ENCODE measurements at places on chromosomes 5 and 9.

- no peak for DNase-seq
Measured at GRCh38 chr5:55929020-55929799, 65.6 kb downstream of the IL6ST start.

DNA sequence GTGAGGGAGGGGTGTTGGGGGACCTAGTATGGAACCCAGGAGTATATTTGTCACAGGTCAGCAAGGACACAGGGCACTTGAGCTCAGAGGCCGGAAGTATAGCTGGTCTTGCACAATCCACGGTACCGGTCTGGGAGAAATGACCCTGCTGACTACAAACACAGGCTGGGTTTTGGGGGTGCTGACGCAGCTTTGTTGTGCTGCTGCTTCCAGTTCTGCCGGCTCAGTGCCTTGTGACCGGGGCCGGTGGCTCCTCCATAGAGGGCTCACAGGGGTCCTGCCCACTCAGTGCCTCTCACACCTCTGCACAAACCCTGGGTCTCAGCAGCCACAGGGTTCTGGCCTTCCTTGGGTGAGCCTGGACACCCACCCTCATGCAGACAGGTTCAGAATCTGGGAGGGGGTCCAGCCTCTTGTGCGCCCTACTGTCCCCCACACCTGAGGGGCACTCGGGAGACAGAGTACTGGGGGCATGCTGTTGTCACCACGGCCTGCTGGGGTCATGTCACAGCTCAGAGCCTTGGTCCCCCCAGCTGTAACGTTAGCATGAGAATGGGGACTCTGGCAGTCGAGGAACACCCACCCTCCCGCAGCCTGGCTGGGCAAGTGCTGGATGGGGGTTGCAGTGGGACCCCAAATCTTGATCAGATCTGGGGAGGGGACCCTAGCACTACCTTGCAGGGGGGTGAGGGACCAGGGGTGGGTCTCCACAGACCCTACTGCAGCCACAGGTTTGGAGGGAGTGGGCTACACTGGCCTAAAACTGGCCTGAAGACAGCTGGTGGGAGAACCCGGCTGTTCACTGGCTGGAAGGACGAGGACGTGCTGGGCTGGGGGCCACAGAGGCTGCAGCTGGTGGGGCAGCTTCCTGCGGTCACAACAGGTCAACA lies 17.7 kb downstream of the NINJ1 start:
- no peak for DNase-seq

- no peak for DNase-seq
Measured at GRCh38 chr5:173298213-173298926, 29.8 kb downstream of the STC2 start.

GRCh38 chr5:16135506-16135905 lies 44.1 kb downstream of the MARCHF11 start:
- no peak for DNase-seq

DNA sequence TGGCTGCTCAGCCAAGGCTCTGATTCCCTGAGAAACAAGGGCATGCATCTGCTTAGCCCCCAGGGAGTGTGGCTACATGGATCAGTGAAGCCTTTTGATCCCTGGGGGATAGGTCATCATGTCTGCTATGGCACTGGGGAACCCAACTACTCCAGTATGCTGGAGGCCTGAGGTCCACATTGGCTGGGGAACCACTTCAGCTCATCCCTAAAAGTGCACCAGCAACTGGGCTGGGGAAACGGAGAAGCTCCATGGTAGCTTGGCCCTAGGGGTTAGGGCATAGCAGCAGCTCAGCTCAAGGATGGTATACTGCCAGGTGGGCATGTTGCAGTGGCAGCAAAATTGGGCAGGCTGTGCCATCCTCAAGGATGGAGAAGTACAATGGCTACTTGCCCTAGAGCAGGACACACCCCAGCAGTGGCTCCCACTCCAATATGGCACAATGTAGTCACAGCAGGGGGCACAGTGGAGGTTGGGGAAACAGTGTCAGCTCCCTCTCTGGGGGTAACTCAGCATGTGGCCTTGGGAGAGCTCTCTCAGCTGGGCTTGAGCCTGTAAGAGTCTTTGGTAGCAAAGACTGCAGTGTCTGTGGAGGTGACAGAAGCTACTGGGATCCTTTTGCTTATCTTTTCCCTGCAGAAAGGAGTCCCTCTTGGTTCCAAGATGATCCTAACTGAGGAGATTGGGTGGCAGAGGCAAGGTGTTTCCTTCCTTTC lies 111.5 kb upstream of the FSTL4 start:
- no peak for DNase-seq

All from putamen (tissue), 1 donor.